ENCODE measurements at places on chromosomes 12 and 14.
A peak's percentile ranks its signal among the peaks of the same experiment; 100 is the strongest.

GRCh38 chr14:96624661-96625425 is 122.7 kb downstream of the PAPOLA start:
- no peak for DNase-seq

- DNase-seq = no peak
Measured at GRCh38 chr12:38890102-38890855, 15.1 kb downstream of the CPNE8 start.

DNA sequence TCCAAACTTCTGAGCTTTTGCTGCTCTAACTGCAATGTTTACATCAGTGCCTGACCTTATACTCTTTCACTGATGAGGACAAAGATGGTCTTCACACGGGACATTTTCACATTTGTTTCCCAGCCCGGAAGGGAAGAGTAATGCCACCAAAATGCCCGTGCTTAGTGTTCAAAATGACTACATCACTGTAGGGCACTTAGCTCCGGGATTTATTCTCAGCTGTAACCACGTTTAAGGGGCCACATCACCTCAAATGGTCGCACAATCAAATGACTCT is 2.9 kb downstream of the GSG1 start:
- DNase-seq = peak; percentile 41

- DNase-seq = no peak
Measured at GRCh38 chr14:102993523-102993922, 63.8 kb downstream of the CDC42BPB start.

GRCh38 chr14:22147716-22148115 is 441.3 kb downstream of the DAD1 start:
- no peak for DNase-seq

DNA sequence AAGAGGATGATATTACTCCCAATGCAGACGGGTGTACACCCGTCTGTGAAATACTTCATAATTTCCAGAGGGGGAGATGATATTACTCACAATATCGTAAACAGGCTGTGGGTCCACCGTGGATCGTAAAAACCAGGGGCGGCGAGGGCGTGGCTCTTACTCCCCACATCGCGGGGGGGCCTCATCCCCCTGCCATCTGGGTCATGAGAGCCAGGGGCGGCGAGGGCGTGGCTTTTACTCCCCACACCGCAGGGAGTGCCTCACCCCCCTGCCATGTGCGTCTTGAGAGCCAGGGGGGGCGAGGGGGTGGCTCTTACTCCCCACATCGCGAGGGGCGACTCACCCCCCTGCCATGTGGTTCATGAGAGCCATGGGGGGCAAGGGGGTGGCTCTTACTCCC is 86.2 kb upstream of the GNG2 start:
- DNase-seq = no peak

DNA sequence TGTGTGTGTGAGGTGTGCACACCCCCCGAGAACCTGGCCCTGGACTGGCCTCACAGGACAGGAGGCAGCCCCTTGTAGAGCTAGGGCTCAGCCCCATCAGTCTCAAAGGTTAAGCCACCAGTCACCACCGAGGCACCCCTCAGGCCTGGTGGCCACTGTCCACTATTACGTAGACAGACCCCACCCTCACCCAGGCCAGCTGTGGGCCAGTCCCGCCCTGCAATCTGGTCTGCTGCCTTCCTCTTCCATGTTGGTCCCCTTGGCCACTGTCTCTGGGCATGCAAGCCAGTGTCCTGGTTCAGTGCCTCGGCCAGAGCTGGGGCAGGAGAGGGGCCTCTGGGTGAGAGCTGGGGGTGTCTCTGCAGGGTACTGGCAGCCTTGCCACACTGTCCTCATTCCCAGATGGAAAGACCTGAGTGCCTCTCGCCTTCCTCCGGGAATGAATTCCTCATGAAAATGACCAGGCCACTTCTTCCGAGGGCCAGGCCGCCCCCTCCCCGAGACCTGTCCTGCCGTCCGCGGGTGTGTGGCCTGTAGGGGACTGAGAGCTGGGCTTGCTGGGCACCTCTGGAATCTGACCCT is 897 bp upstream of the TEX22 start:
- DNase-seq = no peak

- DNase-seq = no peak
Measured at GRCh38 chr12:71947645-71948105, 9.0 kb downstream of the TPH2 start.

- DNase-seq = no peak
Measured at GRCh38 chr12:83945871-83946270, 966.7 kb downstream of the SLC6A15 start.

DNA sequence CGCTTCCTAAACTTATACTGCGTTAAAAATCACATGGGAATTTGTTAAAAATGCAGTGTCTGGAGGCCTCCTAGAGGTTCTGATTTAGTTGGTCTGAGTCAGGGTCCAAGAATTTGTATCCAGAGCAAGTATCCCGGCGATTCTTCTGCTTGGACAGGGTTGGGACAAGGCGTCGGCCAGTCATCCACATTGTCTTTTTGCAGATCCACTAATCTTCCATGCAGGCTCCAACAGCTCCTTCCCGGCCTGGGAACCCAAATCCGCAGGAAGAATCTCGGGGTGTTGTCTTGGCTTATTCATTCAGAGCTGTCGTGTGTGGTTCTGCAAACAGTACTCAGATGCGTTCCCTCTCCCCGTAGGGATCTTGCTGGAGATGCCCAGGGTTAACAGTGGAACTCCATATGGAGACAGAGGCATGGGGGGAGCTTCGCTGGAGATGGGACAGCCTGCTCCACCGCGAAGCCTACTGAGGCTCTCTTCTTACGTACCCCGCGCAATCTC is 25.3 kb downstream of the GPRC5D start:
- no peak for DNase-seq

DNA sequence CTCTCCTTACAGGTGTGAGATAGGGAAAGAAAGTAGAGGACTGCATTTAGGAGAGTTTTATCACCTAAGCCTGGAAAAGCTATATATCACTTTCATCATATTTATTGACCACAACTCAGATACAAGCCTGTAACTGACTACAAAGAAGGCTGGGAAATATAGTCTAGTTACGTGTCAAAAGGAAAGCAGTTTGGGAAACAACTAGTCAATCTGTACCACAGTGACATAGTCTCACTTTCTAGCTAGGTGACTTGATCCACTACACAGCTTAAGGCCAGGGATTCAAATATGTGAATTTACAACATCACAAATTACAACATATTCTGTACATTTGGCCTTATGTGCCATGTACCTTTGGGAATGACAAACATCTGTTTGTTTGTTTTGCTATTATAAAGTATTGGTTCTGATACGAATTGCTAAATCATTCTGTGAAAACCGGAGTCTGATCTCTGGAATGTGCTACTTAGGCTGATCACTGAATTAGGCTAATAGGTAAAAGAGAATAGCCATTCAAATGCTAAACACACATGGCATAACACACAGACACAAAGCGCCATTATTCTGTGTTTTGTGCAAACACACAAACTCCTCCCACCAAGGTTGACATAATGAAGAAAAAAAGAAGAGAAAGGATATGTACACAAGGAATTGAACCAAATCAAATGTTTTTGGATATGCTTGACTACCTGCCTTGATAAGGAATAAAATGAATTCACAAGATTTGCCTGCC is 279.8 kb downstream of the DUSP6 start:
- no peak for DNase-seq

DNA sequence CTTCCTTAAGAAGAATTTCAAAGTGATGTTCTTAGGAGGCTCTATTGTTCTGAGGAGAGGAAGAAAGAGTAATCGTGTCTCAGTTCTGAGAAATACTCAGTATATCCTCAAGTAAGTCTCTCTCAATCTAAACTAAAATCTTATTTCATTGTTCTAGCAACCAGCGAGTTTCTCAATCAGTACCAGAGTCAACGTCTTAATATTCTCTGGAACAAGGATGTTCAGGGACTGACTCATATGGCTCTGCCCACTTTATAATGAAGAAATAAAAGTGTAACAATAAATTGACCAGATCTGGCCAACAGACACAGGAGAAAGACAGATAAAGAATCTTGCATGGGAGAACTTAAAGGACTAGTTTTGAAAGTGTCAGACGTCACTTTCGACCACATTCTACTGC is 469.8 kb upstream of the FLRT2 start:
- no peak for DNase-seq

DNA sequence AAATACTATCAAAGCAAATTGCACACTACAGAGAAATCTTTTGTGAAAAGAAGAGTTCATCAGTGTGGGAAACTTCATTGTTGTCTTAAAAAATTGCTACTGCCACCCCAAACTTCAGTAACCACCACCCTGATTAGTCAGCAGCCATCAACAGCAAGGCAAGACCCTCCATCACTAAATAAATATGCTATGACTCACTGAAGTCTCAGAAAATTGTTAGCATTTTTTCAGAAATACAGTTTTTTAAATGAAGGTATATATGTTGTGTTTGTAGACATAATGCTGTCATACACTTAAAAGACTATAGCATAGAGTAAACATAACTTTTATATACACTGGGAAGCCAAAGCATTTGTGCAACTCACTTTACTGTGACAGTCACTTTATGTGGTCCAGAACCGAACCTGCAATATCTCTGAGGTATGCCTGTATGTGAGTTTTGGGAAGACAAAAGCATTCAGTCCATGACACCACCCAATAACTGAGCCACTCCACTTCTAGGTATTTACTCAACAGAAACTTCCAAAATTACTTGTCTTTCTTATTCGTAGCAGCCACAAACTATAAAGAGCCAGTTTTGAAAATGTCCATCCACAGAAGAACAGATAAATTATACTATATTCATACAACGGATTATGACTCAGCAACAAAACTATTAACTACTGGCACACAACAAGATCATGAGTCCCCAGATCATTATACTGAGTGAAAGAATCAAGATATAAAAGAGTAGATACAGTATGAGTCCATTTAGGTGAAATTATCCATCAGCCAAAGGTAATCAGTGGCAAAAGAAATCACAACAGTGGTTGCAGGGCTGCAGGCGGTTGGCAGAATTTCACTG is 649.6 kb downstream of the BCL11B start:
- no peak for DNase-seq

- DNase-seq = no peak
Measured at GRCh38 chr12:108482717-108483212, 32.3 kb upstream of the FICD start.

GRCh38 chr14:52315355-52315718 is 1.2 kb downstream of the PTGER2 start:
- no peak for DNase-seq

DNA sequence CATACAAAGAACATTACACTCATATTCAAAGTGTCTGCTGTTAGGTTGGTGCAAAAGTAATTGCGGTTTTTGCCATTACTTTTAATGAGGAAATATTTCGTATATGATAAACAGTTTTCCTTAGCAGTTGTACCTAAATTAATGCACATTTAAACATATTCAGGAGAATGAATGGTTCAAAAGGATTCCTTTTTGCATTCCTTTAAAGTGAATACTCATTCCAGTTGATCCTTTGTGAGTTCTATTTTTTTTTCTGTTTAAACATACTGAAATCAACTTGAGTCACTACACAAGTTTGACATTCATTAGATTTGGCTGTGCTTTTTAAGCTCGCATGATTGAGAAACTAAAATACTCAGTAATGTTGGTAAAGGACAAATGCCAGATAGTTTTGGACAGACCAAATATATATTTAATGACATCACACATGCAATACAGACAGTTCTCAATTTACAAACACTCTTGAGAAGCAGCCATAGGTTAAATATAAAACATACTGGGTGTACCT is 13.8 kb upstream of the SLC38A2 start:
- no peak for DNase-seq

DNA sequence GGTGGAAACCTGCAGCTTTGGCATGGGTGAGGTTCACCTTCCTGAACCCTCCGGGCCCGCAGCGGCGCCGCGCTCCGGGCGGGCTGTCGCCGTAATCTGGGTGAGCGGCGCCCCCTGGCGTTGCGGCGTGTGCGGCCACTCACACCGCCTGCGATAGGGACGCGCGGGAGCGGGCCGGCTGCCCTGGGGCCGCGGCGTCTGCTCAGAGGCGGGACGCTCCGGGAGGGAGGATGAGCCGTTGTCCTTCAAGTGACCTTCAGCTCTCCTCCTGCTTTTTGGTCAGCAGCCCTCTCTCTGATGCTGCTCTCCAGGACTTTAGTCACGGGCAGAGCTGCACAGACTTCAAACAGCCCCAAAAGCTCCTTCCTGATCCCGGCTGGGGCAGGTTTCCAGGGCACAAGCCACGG is 211.7 kb upstream of the FKBP4 start:
- DNase-seq = peak; percentile 55

- DNase-seq = peak; percentile 46
Measured at GRCh38 chr12:53809005-53809404, 57.2 kb upstream of the CISTR start.

DNA sequence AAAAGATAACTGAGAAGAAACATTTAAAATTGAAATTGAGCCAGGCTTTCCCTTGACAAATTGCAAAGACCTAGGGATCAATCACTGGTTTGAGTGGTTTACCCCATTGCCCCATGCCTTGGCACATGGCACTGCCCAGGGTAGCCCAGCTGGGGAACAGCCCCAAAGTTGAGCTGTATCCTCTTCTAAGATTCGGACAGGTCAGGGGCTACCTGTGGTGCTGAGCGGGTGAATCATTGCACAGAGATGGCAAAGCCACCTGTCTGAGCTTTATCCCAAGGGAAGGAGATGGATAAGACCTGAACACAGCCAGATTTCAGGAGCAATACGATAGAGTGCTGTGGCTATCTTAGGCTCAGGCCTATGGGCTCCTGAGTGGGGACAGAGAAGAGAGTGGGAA is 7.0 kb downstream of the IFI27L2 start:
- DNase-seq = no peak

- no peak for DNase-seq
Measured at GRCh38 chr12:25744313-25744712, 191.2 kb upstream of the LMNTD1 start.

Data from erythroblast (primary cell).